Stimulated activated CD4-positive, alpha-beta T cell treated with anti-CD3 and anti-CD28 coated beads, Interleukin-4, amount 100 ng/mL, for 1 hour (primary cell): ENCODE measurements at places on chromosomes 1 and 21.

GRCh38 chr1:226884116-226884625 is 13.8 kb downstream of the PSEN2 start:
- DNase-seq = no peak

GRCh38 chr1:66342707-66343106 is 191.2 kb upstream of the SGIP1 start:
- no peak for DNase-seq

GRCh38 chr1:165353731-165354671 is 2.5 kb downstream of the LMX1A start:
- no peak for DNase-seq

GRCh38 chr1:8540971-8541370 is 223.1 kb downstream of the SLC45A1 start:
- DNase-seq = no peak

DNA sequence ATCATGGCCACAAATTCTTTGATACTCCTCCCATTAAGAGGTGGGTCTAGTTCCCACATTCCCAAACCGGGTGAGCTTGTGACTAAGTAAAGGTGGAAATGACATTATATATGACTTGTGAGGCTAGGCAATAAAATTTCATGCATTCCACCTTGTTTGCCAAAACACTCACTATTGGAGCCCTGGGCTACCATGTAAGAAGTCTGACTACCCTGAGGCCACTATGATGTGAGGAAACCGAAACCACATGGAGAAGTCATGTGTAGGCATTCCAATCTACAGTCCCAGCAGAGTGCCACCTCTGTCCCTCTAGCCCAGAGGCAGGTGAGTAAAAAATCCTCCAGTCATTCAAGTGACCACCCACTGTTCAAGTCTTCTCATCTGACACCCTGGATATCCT is 17.9 kb upstream of the SMG7 start:
- DNase-seq = no peak

DNA sequence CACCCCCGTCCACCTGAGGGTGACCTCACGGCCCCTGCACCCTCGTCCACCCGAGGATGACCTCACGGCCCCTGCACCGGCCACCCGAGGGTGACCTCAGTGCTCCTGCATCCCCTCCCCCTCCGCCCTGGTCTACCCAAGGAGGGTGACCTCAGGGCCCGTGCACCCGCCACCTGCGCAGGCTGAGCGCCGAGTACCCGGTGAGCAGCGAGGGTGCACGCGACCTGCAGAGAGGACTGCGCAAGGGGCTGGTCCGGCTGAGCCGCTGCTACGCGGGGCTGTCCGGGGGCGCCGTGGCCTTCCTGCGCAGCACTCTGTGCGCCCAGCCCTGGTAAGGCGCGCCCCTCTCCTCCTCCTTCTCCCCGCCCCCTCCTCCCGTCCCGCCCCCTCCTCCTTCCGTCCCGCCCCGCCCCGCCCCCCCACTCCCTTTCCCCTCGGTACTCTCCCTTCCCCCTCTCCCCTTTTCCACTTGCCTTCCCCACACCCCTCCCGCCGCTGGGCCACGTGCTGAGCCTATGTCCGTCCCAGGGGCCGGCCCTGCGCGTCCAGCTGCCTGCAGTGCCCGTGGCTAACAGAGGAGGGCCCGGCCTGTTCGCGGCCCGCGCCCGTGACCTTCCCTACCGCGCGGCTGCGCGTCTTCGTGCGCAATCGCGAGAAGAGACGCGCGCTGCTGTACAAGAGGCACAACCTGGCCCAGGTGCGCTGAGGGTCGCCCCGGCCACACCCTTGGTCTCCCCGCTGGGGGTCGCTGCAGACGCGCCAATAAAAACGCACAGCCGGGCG is 28.4 kb downstream of the TRIM11 start:
- peak; percentile 57 for DNase-seq

DNA sequence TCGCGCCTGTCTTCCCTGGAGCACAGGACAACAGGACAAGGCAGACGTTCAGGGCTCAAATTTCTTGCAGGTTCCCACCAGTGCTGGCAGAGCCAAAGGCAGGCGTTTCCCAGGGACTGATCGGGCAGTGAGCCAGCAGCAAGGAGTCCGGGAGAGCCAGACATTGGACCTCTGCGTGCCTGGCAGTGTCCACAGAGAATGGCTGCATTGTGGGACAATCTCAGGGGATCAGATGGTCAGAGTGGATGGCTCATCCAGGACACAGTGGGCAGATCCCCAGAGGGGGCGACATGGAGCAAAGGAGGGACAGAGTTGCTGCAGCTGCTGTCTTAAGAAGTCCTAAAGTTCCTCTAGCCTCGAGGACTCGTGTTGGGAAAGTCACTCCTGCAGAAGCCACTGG is 4.6 kb downstream of the TMEM63A start:
- peak; percentile 45 for DNase-seq

DNA sequence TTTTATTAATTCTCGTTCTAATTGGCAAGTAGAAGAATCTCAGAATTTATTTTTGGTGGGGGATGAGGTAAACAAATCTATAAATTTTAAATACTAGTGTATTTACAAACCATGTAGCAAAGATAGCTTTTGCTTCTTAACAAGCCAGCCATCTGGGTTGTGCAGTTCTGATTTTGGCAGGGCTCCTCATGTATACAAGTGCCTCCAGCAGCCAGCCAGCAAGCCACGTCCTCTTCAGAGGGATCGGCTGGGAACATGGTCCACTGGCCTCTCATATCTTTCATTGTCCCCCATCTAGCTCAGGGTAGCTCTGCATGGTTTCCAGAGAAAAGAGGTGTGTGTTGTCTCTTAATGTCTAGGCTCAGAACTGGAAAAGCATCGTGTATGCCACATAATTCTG is 659.1 kb downstream of the MRPL39 start:
- DNase-seq = no peak

DNA sequence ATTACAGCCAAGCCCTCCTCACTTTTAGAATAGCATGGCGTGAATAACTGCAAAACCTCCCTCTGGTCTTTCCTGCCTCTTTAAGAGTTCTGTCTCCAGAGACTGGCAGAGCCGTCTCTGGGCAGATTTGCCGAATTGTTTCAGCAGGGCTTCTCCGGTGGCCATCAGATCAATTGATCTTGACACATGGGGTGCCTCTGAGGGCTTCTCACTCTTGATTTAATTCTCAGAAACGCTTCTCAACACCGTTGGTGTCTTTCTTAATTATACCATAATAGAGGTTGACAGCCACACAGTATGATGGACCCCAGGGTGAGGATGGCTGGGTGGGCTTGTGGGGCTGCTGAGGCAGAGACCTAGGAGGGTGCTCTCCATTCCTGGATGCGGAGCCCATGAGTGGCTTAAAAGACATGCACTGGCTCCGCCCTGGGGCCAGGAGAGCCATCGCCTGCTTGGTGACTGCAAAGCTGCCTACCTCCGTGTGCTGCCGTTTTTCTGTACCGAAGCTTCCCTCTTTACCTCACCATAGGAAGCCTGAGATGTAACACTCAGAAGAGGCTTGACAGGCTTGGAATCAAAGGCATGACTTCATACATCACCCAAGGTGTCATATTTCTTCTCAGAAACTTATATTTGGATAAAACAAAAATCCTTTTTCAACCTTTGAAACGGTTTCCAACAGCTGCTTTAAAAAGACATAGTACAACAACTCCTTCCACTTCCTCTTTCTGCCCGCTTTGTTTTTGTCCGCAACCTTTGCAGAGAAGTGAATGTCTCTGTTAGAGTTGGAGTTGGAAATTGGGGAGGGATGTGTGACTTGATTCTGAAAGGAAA is 82.9 kb downstream of the GALNT2 start:
- no peak for DNase-seq

DNA sequence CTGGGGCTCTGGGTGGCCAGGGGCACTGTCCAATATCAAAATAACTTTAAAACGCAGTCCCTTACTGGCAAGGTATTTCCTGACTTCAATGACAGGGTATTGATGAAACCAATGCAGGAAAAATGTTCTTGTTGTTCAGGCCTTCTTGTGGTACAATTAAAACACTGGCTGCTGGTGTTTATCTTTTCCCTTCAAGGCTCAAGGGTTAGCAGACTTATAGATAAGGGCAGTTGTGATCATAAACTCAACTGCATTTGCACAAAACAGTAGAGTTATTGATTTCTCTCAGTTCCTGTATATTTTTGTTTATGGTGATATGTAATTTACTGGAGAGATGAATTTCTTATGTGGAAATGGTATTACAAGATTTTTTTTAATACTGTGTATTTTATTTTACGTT is 2.7 kb upstream of the CD84 start:
- DNase-seq = no peak

GRCh38 chr1:72937905-72938304 is 655.6 kb upstream of the NEGR1 start:
- no peak for DNase-seq

DNA sequence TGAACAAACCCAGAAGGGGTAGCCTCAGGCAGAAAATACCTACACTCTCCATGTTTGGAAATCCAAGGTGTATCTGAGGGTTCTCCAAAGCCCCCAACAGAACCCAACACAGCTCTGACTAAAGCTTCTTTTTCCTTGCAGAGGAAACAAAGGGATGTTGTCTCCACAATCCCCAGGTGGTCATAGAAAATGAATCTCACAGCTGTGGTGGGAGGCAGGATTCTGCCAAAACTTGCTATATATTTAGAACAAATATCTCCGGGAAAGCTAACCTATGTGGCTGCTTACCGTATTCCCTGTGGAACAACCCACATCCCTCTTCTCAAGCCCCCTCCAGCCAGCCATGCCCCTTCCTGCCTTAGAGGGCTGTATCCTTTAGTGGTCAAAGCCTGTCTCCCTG is 406.1 kb downstream of the PRDM2 start:
- DNase-seq = no peak

DNA sequence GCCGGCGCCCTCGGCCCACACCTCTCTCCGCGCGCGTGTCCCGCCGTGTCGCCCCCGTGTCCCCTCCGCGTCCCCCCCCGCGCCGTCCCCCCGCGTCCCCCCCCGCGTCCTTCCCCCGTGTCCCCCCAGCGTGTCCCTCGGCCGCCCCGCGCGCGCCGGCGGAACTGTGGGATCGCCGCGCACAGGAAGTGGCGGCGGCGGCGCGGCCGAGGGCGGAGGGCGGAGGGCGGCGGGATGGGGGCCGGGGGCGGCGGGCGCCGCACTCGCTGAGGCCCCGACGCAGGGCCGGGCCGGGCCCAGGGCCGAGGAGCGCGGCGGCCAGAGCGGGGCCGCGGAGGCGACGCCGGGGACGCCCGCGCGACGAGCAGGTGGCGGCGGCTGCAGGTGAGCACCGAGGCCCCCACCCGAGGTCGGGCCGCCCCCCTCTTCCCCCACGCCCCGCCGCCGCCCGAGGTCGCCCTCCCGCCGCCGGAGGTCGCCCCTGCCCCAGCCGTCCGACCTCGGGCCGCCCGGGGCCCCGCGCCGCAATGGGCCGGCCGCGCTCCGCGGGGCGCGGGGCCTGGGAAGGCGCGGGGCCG is at the start of gene AGPAT3:
AGPAT3 (plus strand) TSS at position 262 of the 578 bp plus-strand sequence. CDS start 94,459 bp downstream, outside the sequence.
- peak; percentile 50 for DNase-seq

DNA sequence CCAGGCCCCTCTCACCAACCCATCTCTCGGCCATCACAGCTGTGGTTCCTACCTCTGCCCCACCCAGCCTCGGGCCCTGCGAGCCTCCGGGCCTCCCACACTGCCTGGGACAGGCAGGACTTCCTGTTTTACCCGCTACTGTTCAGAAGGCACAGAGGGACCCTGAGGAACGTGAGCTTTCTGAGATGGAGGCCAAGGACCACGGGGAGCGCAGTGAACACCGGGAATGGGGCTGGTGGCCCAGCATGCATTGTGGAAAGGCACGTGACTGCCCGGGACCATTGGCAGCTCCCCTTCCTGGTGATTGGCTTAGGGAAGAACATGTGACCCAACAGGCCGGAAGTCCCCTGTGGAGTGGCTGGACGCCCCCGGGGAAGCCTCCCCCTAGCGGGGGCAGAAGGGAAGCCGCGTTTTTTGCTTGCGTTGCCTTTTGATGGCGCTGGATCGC is 7.0 kb downstream of the S100B start:
- no peak for DNase-seq

- no peak for DNase-seq
These were observed 5.6 kb upstream of the SLC2A1 start for GRCh38 chr1:42964044-42964812.

GRCh38 chr1:39409055-39409816 is 82.2 kb upstream of the BMP8A start:
- no peak for DNase-seq
